ENCODE measurements at places on chromosomes 1 and 21.

- DNase-seq: no peak
Measured at GRCh38 chr1:20615946-20616846, 17.1 kb upstream of the PINK1 start.

DNA sequence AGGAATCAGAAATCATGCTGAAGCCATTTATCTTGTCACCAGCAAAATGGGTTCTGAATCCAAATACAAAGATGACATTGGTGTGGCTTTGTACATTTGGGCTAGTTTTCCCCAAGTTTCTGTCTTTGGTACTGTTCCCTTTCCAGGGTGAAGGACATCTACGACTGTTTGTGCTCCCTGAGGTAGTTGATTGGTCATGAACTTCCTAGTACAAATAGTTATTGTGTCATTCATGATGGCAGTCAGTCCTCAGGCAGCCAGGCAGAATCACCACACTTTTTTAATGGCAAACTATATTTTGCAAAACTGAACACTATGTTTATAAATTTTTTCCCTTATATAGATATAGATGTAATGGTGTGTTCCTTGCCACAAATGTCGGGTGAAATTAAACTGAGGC lies 46.0 kb downstream of the CEP350 start:
- DNase-seq: no peak

DNA sequence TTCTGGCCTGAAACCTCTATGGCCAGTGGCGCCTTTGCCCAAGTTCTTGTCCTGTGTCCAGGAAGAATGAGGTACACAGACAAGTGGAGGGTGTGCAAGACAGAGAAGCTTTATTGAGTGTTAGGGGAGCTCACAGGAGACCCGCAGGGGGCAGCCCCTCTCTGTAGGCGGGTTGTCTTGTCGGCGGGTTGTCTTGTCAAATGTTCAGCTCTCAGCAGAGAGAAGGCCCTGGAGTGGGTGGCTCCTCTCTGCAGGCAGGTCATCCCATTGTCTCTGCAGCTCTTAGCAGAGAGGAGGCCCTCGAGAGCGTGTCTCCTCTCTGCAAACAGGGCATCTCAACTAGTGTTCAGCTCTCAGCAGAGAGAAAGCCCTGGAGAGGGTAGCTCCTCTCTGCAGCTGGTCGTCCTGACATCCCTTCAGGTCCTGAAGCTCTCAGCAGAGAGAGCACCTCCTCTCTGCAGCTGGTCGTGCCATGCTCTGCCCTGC lies 11.0 kb downstream of the COL6A2 start:
- DNase-seq: no peak

GRCh38 chr1:76840278-76840677 lies 27.0 kb upstream of the ST6GALNAC5 start:
- no peak for DNase-seq

- DNase-seq: no peak
Measured at GRCh38 chr1:232622981-232623380, 7.0 kb downstream of the SIPA1L2 start.
